ENCODE measurements at places on chromosomes 16 and 17. TPM values are rescaled to one million over a fixed set of nuclear protein-coding genes. Genes with fewer than 3 reads are reported as not detected.

C17orf113 gene
- 1.2 TPM for total RNA-seq

- DNase-seq: no peak
These were observed 21.9 kb downstream of the FA2H start for GRCh38 chr16:74752756-74753155.

GRCh38 chr16:82756283-82756599 is 129.5 kb downstream of the CDH13 start:
- no peak for DNase-seq

GRCh38 chr17:66056148-66056547 is 135.8 kb downstream of the CEP112 start:
- DNase-seq: no peak

GRCh38 chr16:12802048-12802447 is 1.6 kb downstream of the CPPED1 start:
- no peak for DNase-seq

- no peak for DNase-seq
These were observed 34.5 kb downstream of the USP7 start for GRCh38 chr16:8929086-8929748.

Data from right cardiac atrium (tissue), 5 donors.